ENCODE measurements at places on chromosomes 4 and X.

DNA sequence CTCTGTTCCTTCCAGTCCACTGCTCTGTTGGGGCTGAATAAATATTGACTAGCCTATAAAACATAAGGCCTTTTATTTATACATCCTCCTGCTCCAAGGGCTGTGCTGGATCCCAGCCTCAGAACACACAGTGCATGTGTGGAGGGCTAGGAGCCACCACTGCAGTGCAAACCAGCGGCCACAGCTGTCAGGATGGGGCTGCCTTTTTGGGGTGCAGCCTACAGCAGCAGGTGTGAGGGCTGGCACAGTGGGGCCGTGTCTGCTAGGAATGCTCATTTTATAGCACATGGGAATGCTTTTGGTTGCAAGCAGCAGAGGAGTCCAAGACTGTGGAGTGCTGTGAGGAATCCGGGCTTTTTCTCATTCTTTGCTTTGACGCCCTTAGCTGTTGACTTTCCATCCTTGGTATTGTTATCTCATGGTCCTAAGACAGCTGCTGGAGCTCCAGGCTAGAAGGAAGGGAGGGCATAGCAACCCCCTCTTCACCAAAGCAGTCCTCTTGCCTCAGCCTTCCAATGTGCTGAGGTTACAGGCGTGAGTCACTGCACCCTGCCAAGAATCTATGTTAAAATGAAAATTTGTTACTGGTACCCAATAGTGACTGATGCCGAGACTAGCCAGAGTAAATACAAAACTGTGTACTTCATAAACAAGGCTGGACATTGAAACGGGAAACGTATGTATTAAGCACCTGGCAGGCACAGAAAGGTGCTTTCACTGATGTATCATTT, 334.3 kb upstream of the GATB start:
- no peak for DNase-seq

- no peak for DNase-seq
Measured at GRCh38 chr4:43282534-43282933, 390.0 kb downstream of the GRXCR1 start.

- no peak for DNase-seq
Measured at GRCh38 chr4:73251384-73251783, 7.2 kb downstream of the ANKRD17 start.

DNA sequence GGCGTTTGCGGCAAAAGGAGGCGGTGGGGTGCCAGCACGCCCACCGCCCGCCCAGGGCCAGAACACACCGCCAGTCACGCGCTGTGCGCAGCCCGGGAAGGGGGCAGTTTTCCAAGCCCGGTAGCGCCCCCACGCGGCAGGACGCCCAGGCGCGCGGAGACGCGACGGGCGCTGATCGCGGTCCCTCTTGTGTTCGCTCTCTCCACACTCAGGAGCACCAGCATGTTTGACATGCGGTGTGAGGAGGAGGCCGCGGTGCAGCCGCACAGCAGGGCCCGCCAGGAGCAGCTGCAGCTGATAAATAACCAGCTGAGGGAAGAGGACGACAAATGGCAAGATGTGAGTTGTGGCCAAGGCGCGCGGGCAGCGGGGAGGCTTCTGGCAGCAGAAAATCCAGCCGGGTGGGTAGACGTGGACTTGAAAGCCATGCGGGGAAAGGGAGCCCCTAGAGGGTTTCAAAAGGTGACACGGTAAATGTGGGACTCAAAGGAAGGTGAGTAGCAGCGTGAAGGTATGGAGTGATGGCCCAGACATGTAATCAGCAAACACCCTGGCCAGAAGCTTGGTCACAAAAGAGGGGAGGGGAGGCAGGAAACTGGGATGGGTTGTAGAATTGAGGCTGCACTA, 104.1 kb downstream of the PHOX2B start:
- peak; percentile 80 for DNase-seq

GRCh38 chrX:10725071-10725470, 104.7 kb upstream of the MID1 start:
- no peak for DNase-seq

DNA sequence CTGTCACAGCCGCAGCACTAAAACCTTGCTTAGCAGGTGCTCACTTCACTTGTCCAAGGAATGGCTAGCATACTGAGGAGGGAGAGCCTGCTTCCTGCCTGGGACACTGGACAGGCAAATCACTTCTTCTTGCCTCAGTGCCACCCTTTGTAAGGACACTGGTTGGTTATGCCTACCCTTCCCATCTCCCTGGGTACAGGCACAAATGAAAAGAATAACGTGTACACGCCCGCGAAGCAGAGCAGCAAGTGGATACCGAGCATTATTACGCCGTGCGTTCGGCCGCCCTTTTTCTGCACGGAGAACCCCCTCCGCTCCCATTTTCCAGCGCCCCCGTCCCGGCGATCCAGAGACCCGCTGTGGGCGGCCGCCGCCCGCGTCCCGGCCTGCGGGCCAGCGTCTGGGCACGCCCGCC, 338 bp upstream of the KLHL2 start:
- DNase-seq, result no peak

GRCh38 chr4:24840362-24840761, 45.0 kb downstream of the SOD3 start:
- DNase-seq, result no peak

DNA sequence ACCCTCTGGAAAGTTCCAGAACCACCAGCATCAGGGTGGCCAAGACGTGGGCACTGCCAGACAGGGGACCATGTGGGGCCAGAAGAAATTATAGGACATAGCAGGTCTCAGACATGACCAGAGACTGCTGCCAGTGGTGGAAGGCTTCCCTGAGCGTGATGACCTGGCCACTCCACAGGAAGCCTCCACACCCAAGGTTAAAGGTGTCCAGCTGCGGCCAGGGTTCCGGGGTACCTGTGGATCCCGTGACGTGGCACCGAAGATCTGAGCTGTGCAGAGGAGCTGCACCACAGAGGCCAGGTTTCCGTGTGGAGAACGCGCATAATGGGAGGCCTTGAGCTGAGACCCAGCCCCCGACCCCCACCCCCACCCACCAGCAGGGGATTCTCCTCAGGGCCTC, 16.4 kb upstream of the CTBP1 start:
- peak; percentile 67 for DNase-seq

DNA sequence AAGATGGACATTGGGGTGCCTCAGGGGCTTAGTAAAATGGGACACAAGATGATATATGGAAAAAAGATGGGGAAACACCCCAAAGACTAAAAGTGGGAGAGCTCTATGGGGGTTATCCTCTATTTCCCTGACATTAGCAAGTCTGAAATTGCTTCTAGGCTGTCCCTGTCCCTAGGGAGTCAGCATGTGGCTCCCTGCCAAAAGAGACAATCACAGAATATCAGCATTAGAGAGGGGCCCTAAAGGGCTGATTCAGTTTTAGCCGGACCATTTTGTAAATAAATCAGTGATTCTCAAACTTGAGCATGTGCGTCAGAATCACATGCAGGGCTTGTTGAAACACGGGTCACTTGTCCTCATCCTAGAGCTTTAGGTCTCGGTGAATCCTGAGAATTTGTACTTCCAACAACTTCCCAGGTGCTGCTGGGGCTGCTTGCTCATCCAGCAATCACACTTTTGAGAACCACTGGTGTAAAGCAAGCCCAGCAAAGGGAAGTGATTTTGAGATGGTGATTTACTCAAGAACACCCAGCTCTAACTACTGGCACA, 165.3 kb upstream of the DGKK start:
- no peak for DNase-seq

GRCh38 chr4:3807822-3808496, 41.8 kb downstream of the ADRA2C start:
- no peak for DNase-seq

DNA sequence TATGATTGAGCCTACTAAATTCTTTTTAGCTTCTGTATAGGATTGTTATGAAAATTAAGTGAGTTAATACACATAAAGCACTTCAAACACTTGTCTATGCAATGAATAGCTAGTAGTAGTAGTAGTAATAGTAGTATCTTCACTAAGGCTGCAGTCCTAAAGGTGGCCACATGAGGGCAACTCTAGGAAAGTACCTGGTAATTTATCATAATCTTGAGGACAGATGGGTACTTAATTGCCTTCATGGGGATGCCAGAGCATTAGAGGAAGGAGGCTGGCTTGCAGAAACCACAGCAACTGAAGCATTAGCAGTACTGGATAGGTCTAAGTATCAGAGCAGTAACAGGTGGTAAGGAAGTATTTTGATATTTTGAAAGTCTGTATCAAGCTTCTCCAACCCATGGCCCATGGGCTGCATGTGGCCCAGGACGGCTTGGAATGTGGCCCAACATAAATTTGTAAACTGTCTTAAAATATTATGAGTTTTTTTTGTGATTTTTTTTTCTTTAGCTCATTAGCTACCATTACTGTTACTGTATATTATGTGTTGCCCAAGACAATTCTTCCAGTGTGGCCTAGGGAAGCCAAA, 17.3 kb downstream of the NIPAL1 start:
- no peak for DNase-seq

GRCh38 chr4:40087799-40088366, 31.2 kb downstream of the N4BP2 start:
- no peak for DNase-seq

GRCh38 chr4:117626664-117627063, 407.6 kb upstream of the NDST3 start:
- DNase-seq, result no peak

GRCh38 chr4:56656346-56656643, 24.8 kb downstream of the HOPX start:
- DNase-seq, result no peak

- no peak for DNase-seq
Measured at GRCh38 chrX:40360557-40360956, 220.2 kb upstream of the ATP6AP2 start.

GRCh38 chr4:6724421-6725111, 8.6 kb downstream of the BLOC1S4 start:
- DNase-seq, result no peak

GRCh38 chr4:1293531-1293941, 3.8 kb downstream of the MAEA start:
- no peak for DNase-seq

DNA sequence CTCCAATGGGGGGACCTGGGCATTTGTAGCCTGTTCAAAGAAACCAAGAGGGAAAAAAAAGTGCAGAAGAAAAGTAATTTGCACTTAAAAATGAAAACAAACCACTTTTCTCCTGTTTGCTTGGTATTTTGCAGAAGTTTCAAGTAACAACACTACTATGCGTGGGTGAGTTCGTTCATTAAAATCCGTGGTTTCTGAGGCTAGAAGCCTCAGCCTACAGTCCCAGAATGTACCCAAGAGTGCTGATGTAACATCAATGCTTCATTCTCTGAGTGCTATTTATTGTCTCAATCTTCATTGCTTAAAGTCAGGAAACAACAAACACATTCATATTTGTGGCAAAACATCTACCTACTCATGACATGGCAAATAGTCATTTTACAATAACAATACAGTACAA, 29.2 kb downstream of the LGI2 start:
- no peak for DNase-seq

GRCh38 chr4:128459547-128459946, 171.9 kb upstream of the PGRMC2 start:
- DNase-seq, result no peak

- no peak for DNase-seq
Measured at GRCh38 chrX:31126205-31126604, 54.4 kb upstream of the FTHL17 start.

GRCh38 chr4:157221895-157222770, 1.6 kb downstream of the GRIA2 start:
- no peak for DNase-seq

GRCh38 chrX:40140706-40141499, 43.1 kb upstream of the BCOR start:
- no peak for DNase-seq

DNA sequence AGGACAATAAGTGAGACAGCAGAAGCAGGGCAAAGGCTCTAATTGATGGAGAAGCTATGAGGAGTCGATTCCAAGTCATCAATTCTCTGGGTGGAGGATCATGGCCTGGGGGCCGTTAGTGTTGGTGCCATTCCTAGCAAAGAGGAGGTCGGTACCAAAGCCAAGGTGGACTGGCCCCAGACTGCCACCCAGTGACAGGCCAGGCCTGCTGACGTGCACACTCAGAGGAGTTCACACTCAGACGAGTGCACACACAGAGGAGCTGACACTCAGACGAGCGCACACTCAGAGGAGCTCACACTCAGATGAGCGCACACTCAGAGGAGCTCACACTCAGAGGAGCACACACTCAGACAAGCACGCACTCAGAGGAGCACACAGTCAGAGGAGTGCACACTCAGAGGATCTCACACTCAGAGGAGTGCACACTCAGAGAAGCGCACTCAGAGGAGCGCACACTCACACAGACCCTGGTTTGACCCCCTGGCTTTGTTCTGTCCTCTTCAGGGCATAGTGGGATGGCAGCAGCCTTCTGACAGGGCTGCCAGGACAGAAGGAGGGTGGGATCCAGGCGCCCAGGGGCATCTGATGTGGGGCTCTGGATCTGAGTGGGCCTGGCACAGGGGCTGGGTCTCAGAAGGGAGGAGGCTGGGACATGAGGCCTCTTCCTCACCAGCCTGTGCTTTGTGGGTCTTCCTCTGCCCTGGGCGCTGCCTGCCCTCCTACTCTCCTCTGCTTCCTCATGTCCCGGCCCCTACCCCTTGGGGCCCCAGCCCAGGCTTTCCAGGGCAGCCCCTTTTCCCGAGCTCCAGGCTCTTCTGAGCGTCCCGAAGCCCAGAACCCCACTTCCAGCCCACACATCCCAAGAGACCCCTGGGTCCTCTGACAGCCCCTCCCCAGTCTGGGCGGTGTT, 41.7 kb upstream of the NKX1-1 start:
- peak; percentile 71 for DNase-seq

DNA sequence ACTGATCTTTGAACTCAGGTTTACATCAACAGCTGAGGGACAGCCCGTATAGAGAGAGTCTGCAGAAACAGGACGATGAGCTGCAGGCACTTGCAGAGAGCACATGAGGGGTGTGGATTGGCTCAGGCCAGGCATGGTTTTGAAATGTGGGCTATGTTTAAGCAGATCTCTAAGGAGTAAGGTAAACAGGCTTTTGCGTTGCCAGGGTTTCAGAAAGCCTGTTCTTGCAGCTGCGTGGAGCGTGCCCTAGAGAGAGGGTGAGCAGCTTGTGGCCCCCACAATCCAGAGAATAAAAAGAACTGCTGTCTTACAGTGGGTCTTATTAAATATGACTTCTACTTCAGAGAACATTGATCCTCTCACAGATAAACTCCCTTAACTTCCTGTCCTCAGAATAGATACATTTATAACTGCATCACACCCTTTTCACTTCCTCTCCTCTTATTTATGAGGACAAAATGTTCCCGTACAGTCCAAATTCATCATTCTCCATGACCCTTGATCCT, 64.1 kb downstream of the TMA16 start:
- no peak for DNase-seq

GRCh38 chr4:146095091-146095690, 80.3 kb upstream of the LSM6 start:
- no peak for DNase-seq

DNA sequence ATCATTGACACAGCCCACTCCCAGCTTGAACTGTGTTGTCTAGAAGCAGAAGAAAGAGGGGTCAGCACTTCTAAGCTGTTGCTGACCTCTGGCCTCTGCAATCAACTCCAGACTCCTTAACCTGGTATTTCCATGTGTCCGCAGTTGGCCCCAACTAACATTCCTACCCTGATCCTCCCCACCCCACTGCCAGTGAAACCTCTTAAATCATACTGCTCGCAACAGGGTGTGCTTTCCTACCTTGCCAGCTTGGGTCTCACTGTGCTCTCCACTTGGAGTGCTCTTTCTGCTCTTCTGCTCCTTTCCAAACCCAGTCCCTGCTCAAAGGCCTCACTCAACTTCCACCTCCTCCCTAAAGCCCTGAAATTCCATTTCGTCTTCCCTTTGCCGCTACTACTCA, 52.3 kb upstream of the RPS6KA3 start:
- DNase-seq, result no peak

Data from cardiac septum (tissue), 1 donor.